Tracheal epithelial cell (primary cell): ENCODE measurements at places on chromosomes 6 and 20. TPM values are rescaled to one million over a fixed set of nuclear protein-coding genes. Genes with fewer than 3 reads are reported as not detected.

Gene ARG1
- not detected in 2 replicates for total RNA-seq

Gene SYS1
- 14.1 and 28.2 TPM in 2 replicates for total RNA-seq

Gene LIME1
- 1.7 and 2.7 TPM in 2 replicates for total RNA-seq

Gene TNFRSF21
- 72.3 TPM in 2 replicates for total RNA-seq

Gene BTNL2
- not detected in 2 replicates for total RNA-seq

Gene TPD52L1
- 121 and 159 TPM in 2 replicates for total RNA-seq
